ENCODE measurements at places on chromosomes 7 and 10. TPM values are rescaled to one million over a fixed set of nuclear protein-coding genes. Genes with fewer than 3 reads are reported as not detected.

- DNase-seq: no peak
Measured at GRCh38 chr7:101399759-101400158, 37.1 kb downstream of the COL26A1 start.

DNA sequence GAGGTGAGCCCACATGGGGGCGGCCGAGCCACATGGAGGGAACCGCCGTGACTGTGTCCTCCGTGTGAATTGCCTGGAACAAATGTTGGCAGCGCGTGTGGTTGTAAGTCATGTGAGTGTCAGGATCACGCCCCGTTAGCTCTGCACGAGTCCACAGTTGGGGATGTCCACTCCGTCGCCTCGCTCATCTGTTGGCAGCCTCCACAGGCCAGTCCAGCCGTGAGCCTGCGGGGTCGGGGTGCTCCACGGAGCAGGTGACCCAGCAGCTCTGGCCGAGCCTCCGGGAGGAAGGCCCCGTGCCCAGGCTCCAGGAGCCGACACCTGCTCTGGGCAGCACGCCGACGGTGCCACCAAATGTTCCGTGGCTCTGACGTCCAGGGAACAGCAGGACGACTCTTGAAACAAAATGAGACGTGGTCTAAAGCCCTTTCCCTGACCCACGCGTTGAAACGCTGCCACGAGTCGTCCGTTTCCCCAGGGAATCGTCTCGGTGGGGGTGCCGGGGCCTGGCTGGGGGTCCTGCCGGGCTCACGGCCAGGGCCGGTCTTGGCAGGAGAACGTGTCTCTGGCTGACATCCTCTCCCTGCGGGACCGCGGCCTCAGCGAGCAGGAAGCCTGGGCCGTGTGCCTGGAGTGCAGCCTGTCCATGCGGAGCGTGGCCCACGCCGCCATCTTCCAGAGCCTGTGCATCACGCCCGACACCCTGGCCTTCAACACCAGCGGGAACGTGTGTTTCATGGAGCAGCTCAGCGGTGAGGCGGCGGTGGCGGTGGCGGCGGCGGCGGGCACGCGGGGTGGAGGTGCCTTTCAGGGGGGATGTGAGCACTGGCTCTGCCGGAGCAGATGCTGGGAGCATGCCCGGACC lies 7.0 kb downstream of the KNDC1 start:
- DNase-seq: no peak

- no peak for DNase-seq
Measured at GRCh38 chr10:79268161-79268601, 79.1 kb upstream of the PPIF start.

The ACTR1A gene
- total RNA-seq: 95.4 TPM

DNA sequence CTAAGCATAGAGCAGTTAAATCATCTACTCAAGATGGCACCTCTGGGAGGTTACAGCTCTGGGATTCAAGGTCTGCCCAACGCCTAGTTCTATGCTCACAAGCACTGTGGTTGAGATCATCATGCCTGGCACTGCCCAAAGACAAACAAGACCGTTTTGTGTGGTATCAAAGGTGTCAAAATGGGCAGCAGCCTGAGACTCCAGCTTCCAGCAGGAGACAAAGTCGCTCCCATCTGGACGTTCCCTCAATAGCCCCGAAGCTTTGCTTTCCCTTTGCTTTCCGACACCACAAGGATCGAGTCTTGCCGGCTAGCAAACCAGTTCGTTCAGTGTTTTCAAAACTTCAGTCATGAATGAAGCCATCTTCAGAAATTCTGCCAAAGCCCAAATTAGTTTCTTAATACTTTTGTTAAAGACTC lies 5.1 kb downstream of the HABP2 start:
- no peak for DNase-seq
